SK-N-DZ (cell line): ENCODE measurements at places on chromosomes 13 and 19.
A peak's percentile ranks its signal among the peaks of the same experiment; 100 is the strongest.

DNA sequence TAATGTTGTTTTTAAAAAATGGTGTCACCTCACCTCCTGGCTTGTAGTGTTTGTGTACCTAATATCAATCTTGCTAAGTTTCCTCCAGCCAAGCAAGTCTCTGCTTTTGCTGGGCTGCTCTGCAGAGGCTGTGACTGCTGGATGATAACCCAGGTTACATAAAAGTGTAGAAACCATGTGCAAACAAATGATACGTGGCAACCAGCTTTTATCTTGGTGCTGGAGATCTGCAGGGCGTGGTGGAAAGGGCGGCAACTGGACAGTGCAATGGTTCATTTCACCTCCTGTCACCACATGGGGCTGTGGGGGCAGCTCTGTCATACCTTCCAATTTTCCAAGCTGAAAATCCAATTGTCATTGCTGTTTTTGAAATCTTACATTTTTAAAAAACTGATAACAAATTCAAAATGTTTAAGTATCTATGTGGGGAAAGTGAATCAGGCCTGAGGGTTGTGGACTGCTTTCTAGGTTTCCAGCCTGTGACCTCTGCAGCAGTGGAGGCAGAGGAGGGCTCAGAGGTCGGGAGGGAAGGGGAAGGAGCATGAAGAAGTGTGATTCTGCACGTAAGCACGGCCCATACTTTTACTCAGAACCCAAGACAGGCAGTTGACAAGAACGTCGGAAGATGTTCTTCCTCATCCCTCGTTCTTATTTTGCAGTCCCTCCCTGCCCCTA lies 9.7 kb downstream of the GPR42 start:
- no peak for DNase-seq

- no peak for DNase-seq
Observed at GRCh38 chr13:102028206-102028605, 373.6 kb downstream of the FGF14 start.

DNA sequence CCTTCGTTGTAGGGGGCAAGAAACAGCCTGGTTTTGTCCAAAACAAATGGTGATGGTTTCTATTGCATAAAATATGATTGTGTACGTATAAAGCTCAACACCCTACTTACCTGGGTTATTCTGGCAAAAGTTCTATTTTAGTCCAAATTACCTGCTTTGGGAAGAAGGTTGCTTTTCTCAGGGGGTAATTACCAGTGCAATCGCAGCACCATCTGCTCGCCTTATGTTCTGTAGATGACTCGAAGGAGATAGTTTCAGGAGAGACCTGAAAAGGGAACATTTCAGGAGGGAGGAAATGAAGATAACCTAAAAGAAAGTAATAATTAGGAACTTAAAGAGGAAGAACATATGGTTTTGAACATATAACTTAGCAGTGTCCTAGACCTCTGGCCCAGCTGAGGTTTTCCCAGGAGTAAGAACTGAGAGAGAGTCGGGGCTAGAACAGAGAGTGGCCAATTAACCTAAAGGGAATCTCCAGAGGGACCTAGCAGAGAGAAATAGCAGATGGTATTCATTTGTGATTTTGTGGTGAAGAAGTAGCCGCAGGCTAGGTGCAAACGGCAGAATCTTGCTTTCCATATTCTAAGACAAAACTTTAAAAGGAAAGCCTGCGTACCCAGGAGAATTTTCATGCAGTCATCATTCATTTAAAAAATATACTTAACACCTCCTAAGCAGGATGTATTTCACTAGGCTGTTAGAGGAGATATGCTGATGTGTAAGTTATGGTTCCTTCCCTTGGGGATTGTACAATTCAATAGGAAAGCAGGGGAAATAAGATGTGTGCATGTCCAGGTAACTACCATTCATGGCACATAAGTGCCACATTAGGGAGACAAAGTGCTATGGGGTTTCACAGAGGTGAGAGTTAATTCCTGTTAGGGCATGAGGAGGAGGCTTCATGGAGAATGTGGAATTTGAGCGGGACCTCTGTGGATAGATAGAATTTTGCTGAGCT lies 113.0 kb upstream of the SLC10A2 start:
- no peak for DNase-seq

DNA sequence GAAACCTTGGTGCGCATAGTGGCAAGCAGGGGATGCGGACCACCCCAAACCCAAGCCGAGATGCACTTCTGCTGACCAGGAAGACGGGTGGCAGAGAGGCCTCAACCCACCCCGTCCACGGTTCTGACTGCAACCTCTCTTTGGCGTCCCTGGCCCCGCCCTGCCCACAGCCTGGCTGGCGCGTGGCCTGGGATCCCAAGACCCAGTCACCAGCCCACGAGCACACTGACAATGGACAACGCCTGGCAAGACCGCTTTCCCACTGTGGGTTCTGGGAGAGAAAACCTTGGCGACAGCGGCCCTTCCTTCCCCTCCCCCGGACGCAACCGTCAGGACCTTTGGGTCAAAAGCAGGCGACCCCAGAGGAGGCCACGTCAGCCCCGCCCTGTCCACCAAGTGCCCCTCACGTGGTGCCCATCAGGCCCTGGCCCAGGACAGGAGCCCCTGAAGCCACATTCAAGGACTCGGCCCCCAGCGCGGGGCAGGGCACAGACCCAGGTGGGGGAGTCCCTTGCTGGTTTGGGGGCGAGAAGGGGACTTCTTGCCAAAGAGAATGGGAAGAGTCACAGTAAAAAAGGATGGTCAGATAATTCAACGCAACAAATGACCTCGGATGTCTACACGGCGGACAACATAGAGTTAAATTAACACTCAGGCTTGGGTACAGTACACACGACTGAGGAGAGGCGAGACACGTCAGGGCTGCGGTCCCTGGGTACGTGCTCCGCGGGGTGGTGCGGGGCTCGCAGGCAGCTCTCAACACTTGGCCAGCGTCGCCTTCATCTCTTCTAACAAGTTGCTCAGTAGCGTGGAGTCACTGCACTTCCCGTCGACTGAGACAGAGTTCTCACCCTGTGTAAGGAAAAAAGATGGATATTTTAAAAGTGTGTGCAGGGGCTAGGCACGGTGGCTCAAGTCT lies 5.0 kb downstream of the IZUMO4 start:
- no peak for DNase-seq

DNA sequence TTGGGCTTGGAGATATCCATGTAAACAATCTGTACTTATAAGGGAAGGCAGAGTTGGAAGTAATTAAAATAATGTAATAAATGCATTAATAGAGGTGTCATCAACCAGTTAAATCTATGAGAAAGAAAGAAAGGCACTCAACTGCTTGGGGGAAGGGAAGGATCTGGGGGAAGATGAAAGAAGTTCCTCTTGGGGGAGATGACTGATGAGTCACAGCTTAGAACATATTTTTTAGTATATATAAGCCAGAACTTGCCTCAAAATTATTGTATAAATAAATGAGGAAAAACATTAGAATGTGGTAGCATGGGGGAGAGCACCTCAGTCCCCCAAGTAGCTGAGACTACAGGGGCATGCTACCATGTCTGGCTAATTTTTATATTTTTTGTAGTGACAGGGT lies 205.8 kb downstream of the GGACT start:
- no peak for DNase-seq

GRCh38 chr19:50723069-50723468 lies at the start of gene CLEC11A:
Gene CLEC11A (plus strand): TSS chr19:50723364. CDS start chr19:50723526, 162 bp downstream.
- peak; percentile 55 for DNase-seq

DNA sequence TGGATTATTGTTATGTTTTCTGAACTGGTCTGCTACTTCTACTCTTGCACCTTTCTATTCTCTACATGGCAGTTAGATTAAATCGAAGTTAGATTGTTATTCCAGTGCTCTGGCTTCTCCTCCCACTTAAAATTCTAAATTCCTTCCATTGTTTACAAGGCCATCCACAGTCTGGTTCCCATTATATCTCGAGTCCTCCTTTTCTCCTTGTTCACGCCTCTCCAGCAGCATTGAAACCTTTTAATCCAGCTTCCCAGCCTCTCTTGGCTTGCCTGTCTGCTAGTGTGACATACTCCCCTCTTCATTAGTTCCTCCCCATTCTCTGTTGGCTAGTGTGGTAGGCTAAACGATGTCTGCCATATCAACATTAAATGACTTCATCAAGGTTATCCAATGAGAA lies 54.5 kb downstream of the DNAJC15 start:
- no peak for DNase-seq

DNA sequence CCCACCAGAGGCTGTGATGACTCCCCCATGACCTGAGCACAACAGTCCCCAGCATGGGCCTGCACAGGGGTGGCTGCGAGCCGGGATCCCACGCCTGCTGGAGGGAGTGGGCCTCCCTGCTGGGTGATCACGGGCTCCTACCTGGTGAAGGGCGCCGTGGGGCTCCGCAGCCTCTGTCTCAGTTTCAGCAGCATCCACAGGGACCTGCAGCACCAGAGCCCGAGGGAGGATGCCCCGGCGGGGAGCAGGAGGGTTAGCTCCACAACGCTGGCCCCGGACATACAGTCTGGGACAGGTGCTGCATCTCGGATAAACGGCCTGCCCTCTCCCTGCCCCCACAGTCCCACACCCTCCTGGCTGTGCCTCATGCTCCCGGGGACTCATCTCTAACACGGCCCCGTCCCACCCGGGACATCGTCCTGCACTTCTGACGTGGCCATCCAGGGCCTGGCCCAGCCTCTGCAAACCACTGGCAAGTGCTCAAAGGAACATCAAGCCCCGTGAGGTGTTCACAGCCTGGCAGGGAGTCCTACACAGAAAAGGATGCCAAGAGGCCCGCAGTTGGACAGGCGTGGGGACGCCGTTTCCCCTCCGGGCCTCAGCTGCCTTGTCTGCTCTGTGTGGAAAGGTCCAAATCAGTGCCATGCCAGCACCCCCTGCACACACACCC lies 10.5 kb downstream of the PEX11G start:
- DNase-seq = no peak

- peak; percentile 68 for DNase-seq
Observed at GRCh38 chr13:33285420-33286124, at the start of gene STARD13. Gene STARD13 (minus strand): TSS chr13:33285755. CDS start chr13:33285638, 117 bp downstream.

DNA sequence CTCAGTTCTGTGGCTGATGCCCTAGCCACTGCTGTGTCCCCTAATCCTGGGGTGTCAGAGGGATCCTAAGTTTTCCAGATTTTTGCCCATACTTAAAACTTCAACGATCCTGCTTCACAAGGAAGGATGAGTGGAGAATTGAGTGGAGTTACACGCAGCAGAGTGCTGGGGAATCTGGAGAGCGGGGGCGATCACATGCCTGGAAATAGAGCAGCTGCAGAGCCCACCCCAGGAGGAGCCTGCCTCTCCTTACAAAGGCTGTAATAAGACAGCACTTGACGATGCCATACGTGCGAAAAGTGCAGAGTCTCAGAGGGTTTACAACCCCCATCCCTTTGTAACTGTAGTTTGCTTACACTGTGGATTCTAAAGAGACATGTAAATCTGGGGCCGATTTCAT lies 40.6 kb downstream of the SUGP2 start:
- DNase-seq = no peak

DNA sequence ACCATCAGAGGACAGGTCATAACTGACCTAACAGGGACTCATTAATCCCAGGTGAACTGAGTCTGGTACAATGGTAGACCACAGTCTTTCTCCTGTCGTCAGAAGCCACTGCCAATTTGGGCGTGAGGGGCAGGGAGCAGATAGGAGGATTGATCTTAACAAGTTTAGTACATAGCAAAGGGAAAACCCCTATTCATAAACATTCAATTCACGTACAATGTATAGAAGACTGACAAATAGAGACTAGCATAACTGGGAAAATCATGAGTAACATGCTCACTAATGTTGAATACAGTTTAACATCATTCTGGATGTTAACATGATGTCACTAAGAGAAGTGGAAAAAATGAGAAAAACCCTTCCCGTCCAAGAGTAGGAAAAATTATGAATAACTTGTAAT lies 54.1 kb downstream of the SLC7A1 start:
- no peak for DNase-seq

DNA sequence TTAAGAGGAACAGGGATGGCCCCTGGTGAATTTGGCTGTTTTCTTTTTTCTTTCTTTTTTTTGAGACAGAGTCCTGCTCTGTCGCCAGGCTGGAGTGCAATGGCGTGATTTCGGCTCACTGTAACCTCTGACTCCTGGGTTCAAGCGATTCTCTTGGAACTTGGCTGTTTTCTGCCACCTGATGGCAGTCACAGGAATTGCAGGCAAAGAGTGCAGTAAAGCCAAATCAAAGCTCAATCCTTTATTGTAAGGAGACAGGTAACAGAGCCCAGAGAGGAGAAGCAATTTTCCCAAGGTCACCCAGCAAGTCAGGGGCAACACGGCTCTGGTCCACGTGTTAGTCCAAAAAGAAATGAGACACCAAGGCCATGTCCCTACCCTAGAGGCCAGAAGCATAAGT lies 6.2 kb downstream of the TINCR start:
- no peak for DNase-seq

- no peak for DNase-seq
Observed at GRCh38 chr13:88925954-88926353, 1254.8 kb downstream of the SLITRK5 start.

- peak; percentile 31 for DNase-seq
Observed at GRCh38 chr13:32142956-32143375, 111.4 kb downstream of the FRY start.

GRCh38 chr19:15072930-15073647 lies 8.9 kb upstream of the OR1I1 start:
- peak; percentile 27 for DNase-seq

- peak; percentile 29 for DNase-seq
Observed at GRCh38 chr13:94710881-94711560, 1.3 kb downstream of the SOX21 start.

DNA sequence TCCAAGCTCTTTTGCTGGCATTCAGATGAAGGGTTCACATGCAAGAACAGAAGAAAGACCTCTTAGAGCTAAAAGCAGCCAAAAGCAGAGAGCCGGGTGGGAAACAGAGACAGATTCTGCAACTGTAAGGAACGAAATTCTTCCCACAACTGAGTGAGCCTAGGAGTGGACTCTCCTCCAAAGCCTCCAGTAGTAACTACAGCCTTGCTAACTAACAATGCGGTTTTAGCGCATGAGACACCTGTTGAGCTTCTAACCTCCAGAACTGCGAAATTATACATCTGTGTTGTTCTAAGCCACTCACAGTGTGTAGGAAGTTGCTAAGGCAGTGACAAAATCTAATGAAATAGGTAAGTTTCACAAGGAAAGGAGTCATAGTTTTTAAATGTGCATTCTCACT lies 98.1 kb upstream of the SLITRK1 start:
- no peak for DNase-seq

GRCh38 chr19:44498988-44499387 lies 1.3 kb downstream of the ZNF180 start:
- no peak for DNase-seq

GRCh38 chr13:83882606-83882959 lies 309 bp upstream of the SLITRK1 start:
- no peak for DNase-seq

GRCh38 chr19:48029431-48029830 lies 14.4 kb downstream of the CABP5 start:
- no peak for DNase-seq

DNA sequence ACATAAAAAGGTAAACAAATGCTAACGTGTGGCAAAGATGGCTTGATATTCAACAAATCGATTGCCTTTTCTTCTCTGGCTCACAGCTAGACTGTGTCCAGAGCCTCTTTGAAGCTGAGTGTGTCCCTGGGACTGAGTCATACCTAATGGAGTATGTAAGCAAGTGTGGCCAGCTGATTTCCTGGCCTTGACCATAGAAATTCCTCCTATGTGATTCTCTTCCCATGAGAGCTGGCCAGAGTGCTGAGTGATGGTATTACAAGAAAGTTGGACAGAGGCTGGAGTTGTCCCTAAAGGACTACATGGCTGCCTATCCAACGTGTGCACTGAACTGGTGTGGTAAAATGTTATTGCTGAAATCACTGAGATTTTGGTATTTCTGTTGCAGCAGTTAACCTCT lies 320.1 kb upstream of the SLC10A2 start:
- DNase-seq = no peak
